Amygdala (tissue), 56 donors: ENCODE measurements at places on chromosomes 5 and 9.

DNA sequence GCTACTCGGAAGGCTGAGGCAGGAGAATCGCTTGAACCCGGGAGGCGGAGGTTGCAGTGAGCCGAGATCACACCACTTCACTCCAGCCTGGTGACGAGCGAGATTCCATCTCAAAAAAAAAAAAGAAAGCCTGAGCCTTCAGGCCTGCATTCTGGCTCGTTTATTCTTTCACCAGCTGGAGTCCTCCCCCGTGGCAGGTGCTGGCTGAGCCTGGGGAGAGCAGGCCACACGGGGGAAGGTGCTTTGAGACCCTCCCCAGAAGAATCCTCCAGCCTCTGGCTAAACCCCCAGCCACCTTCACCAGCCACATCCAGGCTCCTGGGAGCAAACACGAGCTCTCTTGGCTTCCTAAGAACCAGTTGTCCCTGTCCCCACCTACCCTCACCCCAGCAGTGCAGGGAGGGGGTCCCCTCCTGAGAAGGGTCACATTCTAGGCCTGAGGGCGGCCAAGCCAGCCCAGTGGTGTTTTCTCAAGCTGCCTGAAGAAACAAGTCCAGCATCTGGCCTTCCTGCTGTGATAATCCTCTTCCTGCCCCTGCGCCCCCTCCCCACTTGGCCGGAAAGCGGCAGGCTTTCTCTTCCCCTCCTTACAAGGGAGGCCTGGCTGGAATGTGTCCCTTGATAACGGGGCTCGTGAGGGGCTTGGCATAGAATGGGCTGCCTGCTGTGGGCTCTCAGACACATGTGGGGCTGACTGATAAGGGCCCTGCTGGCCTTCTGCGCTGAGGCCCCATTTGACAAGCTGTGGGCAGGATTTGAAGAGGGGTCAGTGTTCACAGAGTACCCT is 41.5 kb downstream of the PLPP7 start:
- DNase-seq: no peak

DNA sequence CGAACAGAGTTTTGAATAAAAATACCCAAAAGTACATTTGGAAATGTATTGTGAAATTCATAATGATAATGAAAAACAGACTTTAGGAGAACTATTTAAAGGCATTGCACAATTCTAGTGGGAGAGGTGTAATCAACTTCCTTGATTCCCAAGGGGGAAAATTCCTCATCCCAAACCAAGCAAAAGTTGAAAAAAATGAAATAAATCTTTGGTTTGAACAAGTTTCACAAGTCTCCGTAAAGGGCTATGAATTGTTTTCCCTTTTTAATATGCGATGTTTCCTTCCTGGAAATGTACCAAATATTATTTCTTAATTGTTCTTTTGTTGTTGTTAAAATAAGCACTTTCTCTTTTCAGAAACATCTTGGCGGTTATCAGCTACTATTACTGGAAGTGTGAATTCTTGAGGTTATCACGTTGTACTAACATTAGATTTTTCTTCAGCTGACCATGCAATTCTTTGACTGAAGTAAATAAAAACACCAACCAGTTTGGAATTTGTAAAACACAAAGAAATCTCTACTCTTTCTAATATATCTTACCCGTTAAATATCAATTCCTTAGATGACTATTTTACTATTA is 59.3 kb downstream of the SVEP1 start:
- DNase-seq: no peak

GRCh38 chr5:110718311-110718710 is 8.2 kb downstream of the TMEM232 start:
- DNase-seq: no peak

GRCh38 chr9:121023064-121023463 is 27.0 kb downstream of the C5 start:
- DNase-seq: no peak

DNA sequence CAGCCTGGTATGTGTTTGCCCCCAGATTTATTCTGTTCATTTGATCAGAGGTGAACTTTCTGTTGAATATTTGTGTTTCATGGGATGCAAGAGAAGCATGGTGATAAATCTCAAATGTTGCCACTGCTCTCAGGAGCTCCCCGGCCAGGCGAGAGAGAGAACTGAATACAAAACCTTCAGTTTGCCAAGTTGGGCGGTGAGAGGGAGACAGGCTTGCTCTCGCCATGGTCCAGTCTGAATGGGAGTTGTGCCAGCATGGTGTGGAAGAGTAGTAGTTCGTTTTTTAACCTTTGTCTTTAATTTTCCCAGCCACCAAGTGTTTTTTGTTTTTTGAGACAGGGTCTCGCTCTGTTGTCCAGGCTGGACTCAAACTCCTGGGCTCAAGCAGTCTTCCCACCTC is 2.7 kb downstream of the NTMT1 start:
- no peak for DNase-seq

DNA sequence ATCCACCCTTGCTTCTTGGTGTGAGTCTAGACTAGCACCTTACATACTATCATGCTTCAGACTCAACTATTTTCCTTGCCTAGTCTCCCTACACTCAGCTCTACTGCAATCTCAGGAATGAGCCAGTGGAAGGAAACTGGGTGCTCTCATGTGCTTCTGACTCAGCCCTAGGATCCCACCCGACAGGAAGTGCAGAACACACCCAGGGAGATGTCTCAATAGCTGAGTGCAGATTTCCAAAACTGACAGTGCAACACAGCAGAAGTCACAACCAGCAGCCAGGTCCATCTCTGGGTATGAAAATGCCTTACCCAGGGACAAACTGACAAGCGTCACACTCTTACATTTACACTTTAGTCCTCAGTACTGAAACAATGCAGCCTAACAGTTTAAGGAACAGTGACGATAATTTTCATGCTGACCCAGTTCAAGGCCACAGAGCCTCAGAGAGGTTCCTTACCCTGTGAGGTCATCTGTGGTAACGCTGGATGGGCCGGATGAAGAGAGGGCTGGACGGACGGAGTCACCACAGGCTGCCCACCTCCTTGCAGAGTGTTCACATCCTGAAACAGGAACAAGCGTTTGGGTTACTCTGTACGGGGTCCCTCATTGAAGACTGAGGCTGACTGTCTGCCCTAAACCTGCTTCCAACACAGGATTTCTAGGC is 33.0 kb downstream of the FKBP15 start:
- DNase-seq: no peak

DNA sequence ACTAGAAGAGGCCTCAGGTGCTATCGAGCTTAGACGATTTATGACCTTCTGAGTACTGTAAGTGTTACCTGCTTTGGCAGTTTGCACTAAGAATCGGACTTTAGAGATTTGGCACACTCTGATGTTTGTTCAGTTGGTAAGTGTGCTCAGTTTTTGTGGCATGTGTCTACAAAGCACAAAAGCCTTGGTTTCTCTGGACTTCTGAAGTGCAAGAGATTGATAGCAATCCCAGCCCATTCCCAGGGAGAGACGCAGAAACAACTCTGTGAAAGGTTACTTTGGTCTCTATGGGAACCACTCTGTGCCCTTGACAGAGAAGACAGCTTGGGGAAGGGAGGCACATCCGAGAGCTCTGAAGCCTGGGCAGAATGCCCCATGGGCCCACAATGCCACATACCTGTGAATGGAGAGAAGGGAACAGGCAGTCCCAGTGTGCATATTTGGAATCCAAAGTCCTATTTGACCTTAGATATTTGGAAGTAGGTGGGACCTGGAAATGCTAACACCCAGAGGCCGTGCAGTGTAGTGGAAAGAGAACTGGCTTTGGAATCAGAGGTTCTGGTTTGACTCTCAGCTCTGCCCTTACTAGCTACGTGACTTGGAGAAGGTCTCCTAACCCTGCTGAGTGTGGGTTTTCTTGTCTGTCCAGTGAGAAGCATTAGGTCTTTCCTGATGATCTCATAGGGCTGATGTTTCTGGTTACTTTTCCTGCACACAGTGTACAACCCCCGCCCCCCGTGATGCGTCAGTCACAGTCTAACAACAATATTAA is 194.3 kb upstream of the VLDLR start:
- no peak for DNase-seq

DNA sequence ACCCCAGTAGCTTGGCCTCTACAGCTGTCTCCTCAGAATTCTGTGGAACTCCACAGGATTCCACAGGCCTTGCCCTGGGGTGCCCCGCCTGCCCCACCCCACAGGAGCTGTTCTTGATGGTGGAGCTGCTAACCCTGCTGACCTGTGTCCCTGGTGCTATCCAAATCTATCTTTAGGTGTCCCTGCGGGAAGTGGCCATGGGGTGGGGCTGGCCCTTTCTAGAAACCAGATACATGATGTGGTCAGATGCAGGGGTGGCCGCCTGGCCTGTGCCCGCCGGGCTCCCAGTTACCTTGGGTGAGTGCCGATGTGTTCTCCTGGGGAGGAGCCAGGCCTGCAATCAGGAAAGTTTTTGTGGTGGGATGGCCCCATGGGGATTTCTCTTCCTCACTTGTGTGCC is 34.2 kb downstream of the WNK2 start:
- DNase-seq: no peak

GRCh38 chr5:130321931-130322330 is 417.7 kb downstream of the CHSY3 start:
- no peak for DNase-seq

GRCh38 chr5:87319469-87319868 is 51.8 kb downstream of the RASA1 start:
- no peak for DNase-seq

GRCh38 chr5:167902298-167902697 is 389.1 kb upstream of the WWC1 start:
- no peak for DNase-seq

- DNase-seq: peak; percentile 83
These were observed 984 bp upstream of the MRPS2 start for GRCh38 chr9:135499326-135500070.

GRCh38 chr9:77712533-77713130 is 64.5 kb upstream of the GNA14 start:
- DNase-seq: no peak

DNA sequence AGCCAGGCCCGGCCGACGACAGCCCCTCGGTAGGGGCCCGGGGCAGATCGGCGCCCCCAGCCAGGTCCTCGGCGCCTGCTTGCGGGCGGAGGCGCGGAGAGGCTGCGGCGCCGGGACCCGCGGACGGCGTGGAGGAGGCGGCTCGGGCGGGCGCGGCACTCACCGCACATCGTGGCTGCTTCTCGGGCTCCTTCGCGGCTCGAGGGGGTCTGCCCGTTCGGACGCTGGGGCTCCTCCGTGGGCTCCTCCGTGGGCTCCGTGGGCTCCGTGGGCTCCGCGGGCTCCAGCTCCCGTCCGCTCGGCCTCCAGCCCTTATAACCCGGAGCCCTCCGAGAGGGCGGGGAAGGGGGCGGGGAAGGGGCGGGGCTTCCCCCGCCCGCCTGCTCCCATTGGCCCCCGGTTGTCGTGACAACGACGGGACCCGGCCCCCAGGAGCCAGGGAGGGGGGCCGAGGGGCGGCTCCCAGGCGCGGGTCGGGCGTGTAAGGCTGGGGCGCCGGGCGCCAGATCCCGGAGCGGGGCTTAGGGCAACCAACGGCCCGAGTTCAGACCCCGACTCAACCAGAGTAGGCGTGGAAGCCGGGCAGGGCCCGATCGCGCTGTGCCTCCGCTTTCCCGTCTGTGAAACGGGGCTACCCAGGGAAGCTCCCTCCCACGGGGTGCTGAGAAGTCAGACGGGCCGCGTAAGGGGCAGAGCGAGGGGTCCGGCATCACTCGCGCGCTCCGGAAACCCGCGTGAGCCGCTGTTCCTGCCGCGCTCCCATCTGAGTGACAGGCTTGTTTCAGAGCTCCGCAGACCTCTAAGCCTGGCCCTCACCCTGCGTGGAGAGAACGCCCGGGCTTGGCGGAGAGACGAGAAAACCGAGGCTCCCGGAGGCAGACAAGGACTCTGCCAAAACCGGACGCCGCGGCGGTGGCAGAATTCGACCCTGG is at the start of gene GFPT2:
GFPT2 (minus strand) TSS at position 289 of the 932 bp plus-strand sequence; CDS start at position 170, 119 bp downstream.
- peak; percentile 89 for DNase-seq

GRCh38 chr5:102800427-102800826 is 45.3 kb downstream of the PAM start:
- DNase-seq: no peak

GRCh38 chr9:115637661-115638060 is 515.9 kb upstream of the PAPPA start:
- no peak for DNase-seq

DNA sequence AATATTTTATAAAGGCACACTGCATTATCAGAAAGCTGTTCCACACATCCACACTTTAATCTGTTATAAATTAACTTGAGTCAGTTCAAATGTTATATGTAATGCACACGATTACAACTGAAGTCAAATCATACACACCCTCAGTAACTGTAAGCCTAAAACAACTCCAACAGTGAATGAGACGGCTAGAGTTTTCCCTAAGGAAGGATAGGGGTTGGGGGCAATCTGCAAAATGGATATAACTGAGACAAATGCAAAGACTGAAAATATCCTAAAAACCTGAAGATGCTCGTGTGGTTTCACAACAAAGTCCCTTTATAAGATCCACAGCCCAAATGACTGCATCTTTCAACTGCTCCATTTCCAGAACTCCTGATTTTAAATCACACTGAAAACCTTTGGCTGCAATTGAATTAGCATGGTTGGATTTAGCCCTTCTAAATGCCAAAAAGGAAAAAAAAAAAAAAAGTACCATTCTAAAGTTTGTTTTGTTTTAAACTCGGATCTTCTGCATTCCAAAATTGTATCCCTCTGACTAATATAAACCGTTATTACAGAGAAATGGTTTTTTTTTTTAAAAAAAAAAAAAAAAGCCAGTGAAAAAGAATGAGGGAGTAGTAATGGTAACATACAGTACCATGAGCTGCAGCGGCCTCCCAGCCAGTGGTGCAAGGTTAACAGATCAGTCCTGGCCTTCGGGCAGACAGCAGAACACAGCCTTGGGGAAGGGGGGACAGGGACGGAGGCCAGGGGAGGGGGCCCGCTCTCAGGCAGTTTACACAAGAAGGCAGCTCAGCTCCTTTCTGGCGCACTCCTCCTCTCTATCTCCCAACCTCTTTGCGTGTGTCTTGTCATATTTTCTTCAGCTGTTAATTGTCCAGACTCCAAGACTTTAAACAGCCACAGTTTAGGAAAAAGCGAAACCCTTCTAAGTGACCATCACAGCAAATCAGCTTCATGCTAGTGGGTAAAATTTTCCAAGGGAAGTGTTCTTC is 166.1 kb downstream of the BNC2 start:
- no peak for DNase-seq

GRCh38 chr9:127159949-127160610 is 37.6 kb upstream of the ANGPTL2 start:
- no peak for DNase-seq

GRCh38 chr9:133709015-133709611 is 29.0 kb downstream of the SARDH start:
- DNase-seq: no peak

GRCh38 chr5:121500310-121500709 is 351.4 kb upstream of the FTMT start:
- no peak for DNase-seq

DNA sequence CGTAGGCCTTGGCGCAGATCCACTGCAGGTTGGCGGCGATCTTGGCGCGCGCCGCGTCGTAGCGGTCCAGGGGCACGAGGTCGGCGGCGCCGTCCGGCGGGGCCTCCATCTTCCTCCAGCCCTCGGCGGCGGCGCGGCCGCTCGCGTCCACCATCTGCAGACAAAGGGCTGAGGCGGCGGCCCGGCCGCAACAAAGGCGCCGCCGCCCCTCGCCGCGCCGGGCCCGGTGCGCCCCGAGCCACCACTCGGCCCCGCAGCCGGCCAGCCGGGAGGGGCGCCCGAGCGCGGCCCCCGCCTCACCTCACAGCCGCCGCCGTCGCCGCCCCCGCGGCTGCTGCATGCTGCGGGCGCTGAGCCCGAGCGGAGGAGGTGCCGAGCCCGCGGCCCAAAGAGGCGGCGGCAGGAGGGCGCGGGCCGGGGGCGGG is 328 bp downstream of the CAMSAP1 start:
- DNase-seq: no peak

GRCh38 chr5:116404016-116404415 is 170.6 kb downstream of the SEMA6A start:
- DNase-seq: no peak

- no peak for DNase-seq
These were observed 1.6 kb upstream of the FCN1 start for GRCh38 chr9:134919303-134919702.
